ENCODE measurements at places on chromosomes 13 and 19.

DNA sequence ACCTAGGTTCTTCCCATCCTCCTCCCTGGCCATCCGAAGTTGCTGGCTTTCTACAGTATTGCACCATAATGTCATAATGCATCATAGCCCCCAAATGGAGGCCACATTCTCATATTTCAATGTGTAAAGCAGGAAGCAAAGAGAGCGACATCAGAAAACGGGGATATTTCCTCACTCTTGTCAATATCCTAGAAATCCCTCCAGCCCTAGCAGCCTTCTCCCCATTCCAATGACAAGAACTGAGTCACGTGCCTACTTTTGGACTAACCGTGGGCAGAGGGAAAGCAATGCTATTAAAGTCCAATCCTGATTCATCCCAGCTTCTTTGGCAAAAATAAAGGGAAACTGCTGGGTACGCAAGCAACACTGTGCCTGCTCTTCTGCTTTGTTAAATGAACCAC, 4.3 kb upstream of the RAP2A start:
- DNase-seq = no peak

DNA sequence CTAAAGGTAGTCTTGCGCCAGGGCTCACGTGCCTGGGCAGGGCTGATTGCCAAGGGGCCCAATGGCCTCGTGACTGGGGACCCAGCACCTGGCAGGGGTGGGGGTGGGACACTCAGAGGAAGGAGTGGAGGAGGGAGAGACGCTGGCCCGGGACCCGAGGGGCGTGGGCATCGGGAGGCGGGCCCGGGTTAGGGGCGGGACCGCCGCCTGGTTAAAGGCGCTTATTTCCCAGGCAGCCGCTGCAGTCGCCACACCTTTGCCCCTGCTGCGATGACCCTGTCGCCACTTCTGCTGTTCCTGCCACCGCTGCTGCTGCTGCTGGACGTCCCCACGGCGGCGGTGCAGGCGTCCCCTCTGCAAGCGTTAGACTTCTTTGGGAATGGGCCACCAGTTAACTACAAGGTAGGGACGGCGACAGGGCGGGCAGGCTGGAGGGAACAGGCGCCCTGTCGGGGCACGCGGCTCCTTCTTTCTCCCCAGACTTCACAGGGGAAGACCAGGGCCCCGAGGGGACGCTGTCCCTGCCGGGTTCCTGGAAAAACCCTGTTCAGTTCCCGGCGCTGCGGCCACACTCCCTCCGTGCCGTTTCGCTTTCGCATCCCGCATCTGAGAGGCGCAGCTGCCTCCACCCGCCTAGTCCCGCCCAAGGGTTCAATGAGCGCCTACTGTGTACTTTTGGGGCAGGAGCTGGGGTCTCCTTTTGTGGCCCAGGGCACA, at the start of gene IFI30:
TSS of gene IFI30 (plus strand) at position 242 of the 717 bp plus-strand sequence. CDS start at position 271, 29 bp downstream.
- DNase-seq = peak; percentile 49

DNA sequence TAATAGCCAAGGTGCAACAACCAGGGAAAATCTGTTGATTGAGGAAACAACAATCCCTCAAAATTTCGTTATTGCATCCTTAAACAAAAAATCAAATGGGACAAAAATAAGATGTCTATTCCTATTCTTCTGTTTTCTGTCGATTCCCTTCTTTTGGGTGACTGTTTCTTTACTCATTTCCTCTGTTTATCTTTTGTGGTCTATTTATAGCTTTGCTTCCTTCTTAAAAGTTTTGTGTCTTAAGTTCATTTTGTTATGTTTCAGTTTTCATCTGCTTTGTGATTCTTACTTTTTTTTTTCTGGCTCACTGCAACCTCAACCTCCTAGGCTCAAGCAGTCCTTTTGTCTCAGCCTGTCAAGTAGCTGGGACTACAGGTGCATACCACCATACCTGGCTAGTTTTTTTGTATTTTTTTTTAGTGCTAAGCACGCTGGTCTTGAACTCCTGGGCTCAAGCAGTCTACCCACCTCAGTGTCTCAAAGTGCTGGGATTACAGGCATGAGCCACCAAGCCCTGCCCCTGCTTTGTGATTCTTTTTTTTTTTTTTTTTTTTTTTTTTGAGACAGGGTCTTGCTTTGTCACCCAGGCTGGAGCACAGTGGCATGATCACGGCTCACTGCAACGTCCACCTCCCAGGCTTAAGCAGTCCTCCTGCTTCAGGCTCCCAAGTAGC, 10.4 kb downstream of the ZNF146 start:
- DNase-seq = no peak

DNA sequence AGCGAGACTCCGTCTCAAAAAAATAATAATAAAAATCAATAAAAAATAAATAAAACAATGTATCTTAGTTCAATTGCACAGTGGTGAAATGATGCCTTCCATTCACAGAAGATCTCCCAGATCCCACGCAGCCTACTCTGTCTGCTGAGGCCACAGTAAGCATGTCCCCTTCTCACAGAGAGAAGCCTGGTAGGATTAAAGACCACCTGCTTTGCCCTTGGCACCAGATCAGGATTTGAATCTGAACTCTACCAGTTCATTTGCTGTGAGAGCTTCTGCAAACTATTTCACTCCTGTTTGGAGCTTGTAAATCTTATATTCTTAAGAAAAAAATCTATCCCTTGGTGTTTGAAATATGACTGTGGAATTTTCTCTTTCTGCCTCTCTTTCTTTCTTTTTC, 2.2 kb upstream of the SLC7A1 start:
- no peak for DNase-seq

- no peak for DNase-seq
Observed at GRCh38 chr13:48317511-48318376, 14.2 kb downstream of the RB1 start.

DNA sequence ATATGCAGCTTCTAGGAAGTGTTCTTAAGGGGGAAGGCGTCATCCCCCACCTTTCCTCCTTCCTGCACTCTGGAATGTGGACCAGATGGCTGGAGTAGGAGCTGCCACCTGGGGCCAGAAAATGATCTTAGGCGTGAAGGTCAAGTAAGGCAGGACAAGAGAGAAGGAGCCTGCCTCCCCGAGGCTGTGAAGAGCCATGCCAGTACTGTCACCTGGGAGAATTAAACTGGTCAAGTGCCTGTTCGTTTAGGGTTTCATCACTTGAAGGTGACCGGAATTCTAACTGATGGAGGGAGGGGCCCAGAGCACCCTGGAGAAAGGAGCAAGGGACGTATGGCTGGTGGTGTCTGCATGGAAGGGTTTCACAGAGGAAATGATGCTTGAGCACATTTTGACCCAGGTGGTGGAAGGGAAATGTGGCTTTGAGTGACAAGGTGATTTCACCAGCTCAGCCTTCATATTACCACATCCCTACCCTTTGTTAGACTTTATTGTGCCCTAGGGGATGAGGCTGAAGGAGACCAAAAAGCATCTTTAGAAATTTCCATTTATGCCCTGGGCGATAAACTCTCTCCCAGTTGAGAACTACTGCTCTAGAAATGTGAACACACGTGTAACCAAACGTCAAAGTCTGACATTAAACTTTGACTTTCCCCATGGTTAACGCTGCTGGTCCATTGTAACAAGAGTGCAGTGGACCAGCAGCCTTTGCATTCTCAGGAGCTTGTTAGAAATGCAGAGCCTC, 37.5 kb downstream of the PPP2R1A start:
- DNase-seq = no peak

DNA sequence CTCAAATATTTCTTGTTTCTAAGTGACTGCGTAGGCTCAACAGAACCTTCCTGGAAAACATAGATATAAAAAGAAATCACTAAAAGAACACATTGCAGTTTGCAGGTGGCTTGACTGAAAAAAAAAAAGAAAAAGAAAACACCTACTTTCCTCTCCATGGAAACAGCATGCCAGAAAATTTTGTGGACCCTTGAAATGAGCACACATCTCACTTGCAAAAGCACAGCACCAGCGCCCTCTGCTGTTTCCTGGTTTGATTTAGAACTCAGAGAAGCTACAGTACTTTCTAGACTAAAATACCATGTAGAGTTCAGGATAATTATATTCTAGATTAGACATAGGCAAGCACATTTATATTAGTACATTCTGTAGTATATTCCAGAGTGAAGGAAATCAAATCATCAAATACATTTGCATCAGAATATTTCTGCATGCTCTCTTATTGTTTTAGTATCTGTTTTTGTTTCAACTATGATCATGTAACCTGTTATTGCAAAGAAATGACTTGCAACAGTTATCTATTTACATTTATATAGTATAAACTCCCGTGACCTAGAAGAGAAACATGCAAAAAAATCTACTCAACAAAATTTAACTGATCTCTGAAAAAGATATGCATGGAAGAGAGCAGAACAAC, 22.3 kb upstream of the XPO4 start:
- DNase-seq = peak; percentile 37

DNA sequence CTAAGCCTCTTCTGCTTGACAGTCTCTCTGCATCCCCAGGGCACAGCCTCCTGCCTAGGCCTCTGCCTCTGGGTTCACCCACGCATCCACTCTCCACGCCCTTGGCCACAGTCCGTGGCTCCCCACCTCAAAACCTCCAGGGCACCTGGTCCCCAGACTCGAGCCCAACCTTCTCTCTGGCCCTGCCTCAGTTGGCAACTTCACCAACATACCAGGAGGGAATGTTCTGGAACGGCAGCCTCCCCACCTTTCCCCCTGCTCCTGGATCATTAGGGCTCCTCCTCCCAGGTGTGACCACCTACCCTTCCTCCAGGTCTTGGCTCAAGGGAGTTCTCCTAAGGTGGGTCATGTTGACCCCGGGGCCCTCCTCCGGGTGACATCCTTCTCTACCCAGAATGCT, 69.1 kb downstream of the SOX1 start:
- no peak for DNase-seq

DNA sequence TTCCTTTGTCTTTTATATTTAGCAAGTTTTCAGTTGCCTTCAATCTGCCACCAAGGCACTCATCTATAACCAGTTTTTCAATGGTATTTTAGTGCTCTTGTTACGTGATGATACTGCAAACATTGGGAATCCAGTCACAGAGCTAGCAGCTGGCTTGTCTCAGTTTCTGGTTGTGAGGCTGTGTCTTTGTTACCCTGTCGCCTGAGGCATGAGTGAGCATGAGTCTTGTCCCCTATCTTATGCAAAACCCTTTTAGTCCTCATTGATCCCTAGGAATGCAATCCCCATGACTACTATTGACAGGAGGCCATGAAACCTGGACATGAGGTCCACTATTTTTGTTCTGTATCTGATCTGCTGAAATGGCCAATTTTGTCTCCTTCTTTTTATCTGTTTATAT, 391.0 kb downstream of the LMO7 start:
- no peak for DNase-seq

DNA sequence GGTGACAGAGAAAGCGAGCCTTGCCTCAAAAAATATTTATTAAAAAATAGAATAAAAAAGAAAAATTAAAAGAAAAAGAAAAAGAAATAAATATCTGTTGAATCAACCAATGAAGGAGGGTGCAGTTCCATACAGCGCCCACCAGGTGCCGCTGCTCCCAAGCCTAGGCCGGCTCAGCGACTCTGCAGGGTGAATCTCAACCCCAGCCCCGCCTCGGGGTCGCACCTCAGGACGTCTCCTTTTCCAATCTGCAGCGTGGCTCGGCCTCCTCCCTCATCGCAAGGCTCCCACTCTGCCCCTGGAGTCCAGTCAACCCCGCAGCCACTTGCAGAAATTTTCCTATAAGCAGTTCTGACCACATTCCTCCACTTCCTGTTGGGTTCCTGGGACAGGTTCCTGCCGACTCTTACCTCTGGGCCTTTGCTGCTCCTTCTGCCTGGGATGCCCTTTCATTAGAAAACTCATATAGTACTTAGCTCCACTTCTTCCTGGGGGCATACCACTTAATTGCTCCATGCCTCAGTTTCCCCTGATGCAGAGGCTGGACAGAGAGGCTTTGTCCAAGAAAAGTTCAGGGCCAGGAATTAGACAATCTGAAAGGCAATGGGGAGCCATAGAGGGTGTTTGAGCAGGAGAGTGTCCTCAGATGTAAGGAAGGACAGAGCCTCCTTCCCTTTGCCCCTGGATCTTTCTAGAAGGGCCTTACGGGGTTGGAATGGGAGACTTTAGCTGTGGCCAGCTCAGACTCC, 24.3 kb downstream of the NFILZ start:
- peak; percentile 58 for DNase-seq

- no peak for DNase-seq
Observed at GRCh38 chr13:50731400-50731799, 112.1 kb downstream of the DLEU7 start.

DNA sequence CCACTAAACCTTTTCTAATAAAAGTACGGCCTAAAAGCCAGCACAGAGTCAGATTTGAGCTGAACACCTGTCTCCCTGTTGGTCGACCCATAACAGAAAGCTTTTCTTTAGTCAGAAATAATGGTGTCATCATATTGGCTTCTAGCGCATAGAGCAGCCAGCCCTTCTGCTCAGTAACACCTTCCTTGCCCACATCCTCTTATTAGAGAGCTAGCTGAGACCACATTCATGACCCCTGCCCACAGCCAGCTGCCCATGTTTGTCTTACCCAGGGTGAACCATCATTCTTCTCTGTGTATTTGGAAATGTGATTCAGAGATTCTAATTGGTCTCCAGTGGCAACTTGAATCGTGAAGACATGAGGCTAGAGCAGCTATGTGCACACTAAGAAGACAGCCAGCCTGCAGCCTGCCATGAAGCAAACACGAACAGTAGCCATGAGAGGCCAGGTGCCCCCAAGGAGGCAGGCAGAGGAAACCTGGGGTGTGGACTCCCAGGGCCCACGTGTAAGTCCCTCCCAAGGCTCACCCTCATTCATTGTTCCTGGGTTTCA, 82.3 kb upstream of the PDCD5 start:
- DNase-seq = no peak

GRCh38 chr13:72745260-72745659, 17.5 kb downstream of the BORA start:
- DNase-seq = no peak

GRCh38 chr19:38583219-38583984, 34.4 kb downstream of the MAP4K1 start:
- DNase-seq = no peak

DNA sequence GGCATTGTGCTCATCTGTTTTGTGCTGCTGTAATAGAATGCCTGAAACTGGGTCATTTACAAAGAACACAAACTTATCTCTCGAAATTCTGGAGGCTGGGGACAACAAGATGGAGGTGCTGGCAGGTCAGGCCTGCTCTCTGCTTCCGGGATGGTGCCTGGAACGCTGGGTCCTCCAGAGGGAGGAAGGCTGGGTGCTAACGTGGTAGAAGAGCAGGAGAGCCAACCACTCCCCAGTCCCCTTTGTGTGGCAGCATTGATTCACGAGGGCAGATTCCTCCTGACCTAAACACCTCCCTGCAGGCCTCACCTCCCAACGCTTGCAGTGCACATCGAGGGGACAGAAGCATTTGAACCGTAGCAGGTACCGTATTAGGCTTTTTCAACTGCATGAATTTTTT, 34.1 kb upstream of the TFDP1 start:
- DNase-seq = no peak

DNA sequence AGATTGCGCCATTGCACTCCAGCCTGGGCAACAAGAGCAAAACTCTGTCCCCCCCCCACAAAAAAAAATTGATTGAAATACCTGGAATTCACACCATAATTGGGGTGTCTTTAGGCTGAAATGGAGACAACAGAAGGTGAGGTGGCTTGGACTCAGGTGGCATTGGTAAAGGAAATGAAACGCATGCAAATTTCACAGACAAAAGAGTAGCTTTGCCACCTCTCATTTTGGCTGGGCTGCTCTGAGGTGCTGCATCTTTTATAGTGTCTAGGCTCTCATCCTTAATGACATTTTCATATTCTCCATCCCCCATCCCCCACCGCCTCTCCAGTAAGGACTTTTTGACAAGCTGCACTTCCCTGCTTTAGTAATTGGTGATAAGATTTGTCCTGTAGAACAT, 6.9 kb downstream of the UBE2L5 start:
- no peak for DNase-seq

GRCh38 chr19:5150902-5151741, 182.2 kb downstream of the KDM4B start:
- no peak for DNase-seq
